Hepatic stellate cell (primary cell): ENCODE measurements at places on chromosomes 5 and 9.
A peak's percentile ranks its signal among the peaks of the same experiment; 100 is the strongest.

GRCh38 chr5:15834596-15835245, 334.7 kb downstream of the FBXL7 start:
- DNase-seq: peak; percentile 45

- DNase-seq: no peak
Measured at GRCh38 chr5:14034963-14035362, 90.5 kb upstream of the DNAH5 start.

DNA sequence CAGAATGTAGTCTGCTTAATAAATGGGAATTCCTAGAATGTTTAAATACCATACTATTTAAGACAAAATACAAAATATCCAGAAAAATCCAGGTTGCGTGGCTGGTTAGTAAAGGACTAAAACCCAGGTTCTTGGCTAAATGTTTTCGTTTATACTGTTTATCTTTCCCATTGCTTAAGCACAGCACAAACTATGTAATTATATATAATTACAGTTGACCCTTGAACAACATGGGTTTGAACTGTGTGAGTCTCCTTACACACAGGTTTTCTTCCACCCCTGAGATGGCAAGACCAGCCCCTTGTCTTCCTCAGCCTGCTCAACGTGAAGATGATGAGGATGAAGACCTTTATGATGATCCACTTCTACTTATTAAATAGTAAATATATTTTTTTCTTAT, 24.7 kb downstream of the XPA start:
- no peak for DNase-seq

GRCh38 chr5:178984145-178985072, 10.7 kb downstream of the GRM6 start:
- no peak for DNase-seq

GRCh38 chr5:16864631-16865131, 71.4 kb downstream of the MYO10 start:
- DNase-seq: no peak

- no peak for DNase-seq
Measured at GRCh38 chr9:130561056-130561455, 18.3 kb upstream of the FUBP3 start.

GRCh38 chr5:73438645-73439470, 9.7 kb downstream of the FOXD1 start:
- no peak for DNase-seq

DNA sequence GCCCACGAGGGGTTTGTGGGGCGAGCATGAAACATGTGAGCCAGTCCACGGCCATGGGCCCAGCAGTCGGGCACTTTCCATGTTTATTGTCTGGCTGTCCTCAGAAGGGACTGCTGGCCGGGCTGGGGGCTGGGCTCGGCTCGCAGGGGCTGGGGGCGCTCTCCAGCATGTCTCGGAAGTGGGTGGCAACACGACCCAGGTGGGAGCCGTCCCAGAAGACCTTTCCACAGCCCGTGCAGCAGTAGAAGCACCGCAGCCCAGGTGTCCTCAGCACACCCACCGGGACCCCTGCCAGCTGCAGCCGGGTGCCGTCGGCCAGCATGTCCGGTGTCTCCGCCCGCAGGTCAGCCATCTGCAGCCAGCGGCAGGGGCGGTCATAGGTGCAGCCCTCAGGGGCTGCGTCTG, 4.8 kb upstream of the NRARP start:
- DNase-seq: no peak

DNA sequence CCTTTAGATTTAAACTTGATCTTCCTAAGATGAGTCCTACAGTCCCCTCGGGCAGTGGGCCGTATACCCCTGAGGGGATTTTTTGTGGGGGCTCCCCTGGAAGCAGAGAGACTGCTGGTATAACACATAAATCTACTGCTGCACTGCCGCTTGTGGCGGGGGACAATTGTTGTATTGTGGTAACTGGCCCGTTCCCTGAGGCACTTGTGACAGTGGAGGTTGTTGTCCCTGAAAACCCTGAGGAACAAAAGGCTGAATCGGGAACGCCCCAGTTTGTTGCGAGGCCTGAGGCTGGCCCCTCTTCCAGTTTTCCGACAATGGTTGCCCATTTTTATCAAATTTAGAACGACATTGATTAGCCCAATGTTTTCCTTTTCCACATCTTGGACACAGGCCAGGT, 4.7 kb upstream of the TMEM141 start:
- DNase-seq: no peak

DNA sequence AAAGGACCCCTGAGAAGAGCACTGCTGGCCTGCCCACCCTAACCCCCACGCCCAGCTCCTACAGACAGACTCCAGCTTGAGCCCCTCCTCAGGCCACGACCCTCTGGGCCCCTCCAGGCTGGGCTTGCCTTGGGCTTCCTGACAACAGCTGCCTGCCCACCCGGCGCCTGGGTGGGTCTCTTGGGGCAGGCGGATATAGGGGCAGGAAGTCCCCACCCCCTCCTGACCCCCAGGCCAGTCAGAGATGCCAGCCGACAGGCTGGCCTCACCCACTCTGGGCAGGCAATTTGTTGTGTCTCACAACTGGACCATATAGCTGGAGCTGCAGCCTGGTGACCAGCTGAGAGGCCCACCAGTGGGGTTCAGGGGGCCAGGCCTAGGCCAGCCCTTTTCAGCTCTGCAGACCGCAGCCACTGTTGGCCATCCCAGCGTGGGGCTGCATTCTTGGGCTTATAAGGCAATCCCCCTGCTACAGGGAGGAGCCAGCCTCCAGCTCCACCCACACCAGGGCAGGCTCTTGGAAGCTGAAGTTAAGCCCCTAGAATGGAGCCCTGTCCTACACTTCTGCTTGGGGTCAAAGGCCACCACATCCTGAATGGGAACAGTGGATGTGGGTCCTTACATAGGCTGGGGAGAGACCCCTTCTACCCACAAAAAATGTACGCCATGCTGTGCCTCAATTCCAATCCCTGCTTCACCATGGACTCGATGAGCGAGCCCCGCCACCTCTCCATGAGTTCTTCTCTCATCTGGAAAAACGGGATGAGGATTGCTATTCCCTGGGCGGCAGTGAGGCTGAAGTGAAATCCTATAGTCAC, 2.0 kb downstream of the PDLIM7 start:
- peak; percentile 88 for DNase-seq

- no peak for DNase-seq
Measured at GRCh38 chr5:80569086-80569960, 757 bp downstream of the ANKRD34B start.

DNA sequence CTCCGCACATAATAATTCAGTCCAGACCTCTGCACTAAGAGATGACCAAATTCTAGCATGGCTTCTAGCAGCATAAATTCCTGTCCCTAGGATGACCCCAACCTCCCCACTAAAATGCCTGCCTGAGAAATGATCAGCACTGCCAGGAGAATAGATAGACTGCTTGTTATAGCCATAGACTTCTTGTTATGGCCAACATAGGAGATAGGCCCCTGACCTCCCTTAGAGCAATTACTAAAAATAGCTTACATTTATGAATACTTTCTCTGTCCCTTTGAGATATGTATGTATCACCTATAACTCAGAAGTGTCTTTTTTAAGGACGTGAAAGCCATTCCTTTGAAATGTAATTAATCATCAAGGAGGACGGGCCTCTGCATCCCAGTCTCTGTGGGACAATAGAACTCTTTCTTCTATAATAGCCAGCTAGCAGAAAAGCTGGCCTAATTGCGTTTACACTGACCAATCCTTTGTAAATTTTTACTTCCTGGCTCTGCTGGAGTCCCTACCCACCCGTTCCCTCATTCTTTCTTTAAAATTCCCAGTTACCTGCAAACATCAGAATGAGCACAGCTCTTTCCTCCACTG, 1002.7 kb downstream of the CDH18 start:
- DNase-seq: no peak

GRCh38 chr9:95780751-95781150, 94.7 kb upstream of the ERCC6L2 start:
- DNase-seq: no peak

GRCh38 chr5:42321785-42322184, 101.5 kb upstream of the GHR start:
- no peak for DNase-seq

DNA sequence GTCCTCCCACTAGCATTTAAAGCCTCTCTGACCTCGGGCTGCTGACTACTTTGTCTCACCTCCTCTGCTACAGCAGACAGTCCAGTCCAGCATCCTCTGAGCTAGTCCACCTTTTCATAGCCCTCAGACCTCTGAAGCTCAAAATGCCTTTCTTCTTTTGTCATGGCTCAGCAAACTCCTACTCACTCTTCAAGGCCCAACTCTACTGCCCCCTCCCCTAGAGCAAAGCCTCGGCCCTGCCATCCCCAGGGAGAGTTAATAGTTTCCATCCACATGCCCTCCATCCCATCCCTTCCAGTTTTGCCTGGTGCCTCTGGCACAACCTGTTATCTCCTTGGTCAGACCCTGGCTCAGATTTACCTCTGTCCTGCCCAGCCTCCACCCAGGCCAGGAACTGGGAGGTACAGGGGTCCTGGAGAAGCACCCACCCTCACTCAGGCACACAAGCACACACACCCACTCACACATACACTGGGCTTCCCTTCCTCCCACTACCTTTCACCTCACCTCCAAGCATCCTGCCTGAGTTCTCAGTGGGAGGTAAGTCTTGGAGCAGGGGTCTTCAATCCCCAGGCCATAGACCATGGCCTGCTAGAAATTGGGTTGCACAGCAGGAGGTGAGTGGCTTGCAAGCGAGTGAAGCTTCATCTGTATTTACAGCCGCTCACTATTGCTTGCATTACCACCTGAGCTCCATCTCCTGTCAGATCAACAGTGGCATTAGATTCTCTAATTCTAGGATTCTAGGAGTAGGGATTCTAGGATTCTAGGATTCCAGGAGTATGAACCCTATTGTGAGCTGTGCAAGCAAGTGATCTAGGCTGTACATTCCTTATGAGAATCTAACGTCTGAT, 18.1 kb downstream of the PDLIM4 start:
- no peak for DNase-seq

- no peak for DNase-seq
Measured at GRCh38 chr9:23707249-23707648, 118.8 kb downstream of the ELAVL2 start.

GRCh38 chr5:168714046-168714445, 134.9 kb upstream of the PANK3 start:
- DNase-seq: no peak

DNA sequence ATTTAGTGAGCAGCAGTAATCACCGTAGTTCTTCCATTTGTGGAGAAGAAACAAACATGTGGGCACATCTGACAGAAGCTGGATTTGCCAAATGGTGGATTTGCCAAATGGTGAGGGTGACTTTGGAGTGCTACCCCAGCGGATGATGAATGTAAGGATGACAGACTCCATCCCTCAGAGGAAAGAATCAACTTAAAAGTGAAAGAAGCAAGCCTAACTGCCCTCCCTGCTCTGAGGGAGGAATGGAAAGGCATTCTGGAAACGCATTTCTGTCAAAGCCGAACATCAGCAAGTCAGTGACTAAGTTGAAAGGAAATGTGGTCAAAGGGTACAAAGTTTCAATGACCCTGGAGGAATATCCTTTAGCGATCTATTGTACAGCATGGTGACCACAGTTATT, 143.5 kb downstream of the GPBP1 start:
- peak; percentile 27 for DNase-seq

GRCh38 chr5:107381189-107381856, 289.4 kb downstream of the EFNA5 start:
- no peak for DNase-seq

DNA sequence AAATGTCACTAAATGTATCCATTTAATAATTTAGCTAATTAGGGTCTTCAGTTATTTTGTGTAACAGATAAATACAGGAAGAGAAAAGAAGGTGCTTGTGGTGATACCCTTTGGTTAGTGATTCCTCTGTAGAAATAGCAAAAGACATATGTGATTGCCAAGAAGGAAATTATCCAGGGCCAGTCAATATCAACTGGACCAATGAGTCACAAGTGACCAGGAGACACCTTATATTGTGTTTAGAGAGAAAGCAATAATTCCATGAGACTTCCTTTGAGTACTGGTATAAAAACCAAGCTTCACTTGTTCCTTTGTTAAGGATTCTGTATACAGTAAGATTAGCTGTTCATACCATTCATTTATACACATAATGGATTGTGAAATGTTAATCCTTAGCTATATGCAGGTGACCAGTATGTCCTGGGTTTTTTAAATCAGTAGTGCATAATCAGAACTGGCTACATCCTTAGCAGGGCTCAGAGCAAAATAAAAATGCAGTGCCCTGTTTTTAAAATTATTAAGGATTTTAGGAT, 11.7 kb upstream of the F2R start:
- DNase-seq: no peak
